Prostate gland (tissue), 2 donors: ENCODE measurements at places on chromosomes 3 and 15.

GRCh38 chr3:97673357-97673997, 91.1 kb upstream of the ARL6 start:
- no peak for DNase-seq

DNA sequence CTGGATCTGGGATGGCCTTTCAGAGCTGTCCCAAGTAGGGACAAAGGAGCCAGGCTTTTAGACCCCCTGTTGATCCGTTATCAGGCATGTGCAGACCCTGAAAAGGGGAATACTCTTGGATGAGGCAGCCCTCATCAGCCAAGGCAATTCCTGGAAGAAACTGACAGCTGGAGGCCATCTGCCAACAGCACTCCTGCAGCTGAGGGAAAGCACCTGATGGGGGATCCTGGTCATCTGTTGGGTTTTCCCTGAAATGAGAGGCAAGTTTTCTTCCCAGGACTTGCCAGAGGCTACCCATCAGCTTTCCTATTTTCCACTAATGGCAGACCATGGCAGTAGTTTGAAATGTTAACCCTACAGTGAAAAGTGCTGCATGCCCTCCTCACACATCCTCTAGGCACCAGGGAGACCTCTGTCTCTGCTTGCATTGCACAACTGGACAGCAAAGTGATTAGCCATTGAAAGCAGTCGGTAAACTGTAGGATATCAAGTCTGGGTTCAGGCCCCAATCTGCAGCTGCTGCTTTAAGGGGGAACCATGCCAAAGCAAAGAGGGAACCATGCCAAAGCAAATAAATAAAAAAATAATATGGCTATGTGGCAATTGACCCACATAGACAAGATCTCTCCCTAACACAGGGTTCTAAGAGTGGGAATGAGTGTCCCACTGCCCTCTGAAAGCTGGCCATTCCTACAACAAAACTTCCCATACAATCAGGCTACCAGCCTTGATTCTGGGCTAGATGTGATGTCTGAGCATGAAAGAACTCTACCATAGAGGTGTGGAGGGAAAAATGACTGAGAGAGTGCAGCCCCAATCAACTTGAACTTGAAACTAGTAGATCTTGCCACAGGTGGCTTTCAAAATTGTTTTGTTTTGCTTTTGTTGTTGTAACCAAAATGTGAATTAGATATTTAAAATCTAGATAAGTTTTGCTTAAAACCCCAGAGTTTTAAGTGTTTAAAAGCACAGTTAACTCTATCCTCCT, 232.0 kb upstream of the STT3B start:
- peak; percentile 33 for DNase-seq

DNA sequence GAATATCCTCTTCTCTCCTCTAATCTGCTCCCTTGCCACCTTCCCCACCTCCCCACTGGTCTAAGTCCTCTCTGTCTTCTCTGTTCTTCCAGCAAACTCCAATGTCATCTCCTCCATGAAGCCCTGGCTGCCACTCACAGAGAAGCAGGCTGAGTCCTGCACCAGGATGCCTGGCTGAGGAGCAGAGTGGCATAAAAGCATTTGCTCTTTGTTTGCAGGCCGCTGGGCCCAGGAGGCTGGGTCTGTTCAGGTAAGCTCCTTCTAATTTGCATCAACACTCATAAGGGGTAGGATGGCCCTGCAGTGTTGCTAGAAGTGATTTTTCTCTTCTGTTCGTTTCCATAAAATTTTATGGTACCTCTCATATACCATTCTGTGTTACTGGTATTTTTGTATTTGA, 43.2 kb upstream of the KLHL25 start:
- no peak for DNase-seq

DNA sequence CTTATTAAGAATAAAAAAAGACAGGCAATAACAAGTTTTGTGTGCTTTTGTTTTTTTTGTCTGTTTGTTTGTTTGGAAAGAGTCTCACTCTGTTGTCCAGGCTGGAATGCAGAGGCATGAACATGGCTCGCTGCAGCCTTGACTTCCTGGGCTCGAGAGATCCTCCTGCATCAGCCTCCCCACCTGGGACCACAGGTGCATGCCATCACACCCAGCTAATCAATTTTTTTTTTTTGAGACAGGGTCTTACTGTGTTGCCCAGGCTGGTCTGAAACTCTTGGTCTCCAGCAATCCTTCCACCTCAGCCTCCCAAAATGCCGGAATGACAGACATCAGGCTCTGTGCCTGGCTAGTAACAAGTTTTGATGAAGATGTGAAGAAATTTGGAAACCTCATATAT, 73.1 kb upstream of the GCNT3 start:
- DNase-seq: no peak

GRCh38 chr15:79903626-79904025, 6.8 kb upstream of the MTHFS start:
- no peak for DNase-seq

DNA sequence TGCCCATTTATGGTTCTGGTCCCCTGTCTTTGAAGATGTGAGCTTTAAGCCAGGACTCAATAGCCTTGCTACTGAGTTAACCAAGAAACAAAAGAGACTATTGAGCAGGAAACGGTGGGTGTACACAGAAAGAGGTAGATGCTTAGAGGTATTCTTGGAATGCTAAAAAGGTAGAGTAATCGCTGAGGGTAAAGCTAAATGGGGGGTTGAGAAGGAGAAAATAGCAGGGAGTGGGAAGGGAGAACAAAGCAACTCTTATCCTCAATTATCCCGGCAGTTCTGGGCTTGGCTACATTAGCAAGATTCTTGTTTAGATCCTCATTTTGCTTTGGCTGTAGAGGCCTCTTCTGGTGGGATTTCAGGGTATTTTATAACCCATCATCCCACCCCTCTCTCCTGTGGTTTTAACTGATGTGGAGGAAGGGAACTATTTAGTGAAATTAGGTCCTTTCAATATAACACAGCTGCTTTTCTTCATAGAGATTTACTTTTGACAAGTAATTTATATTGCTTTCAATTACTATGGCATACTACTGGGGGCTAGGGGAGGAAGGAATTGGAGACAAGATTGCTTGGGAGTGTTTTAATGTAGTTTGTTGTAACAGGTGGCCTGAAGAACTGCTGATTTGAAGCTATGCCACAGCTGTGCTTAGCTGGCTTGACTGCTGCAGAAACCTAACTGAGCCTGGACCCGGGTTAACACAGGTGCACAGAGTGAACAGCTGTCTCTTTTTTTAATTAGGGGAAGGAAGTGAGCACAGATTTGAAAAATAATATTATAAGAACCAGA, 234.3 kb upstream of the CCDC54 start:
- no peak for DNase-seq

DNA sequence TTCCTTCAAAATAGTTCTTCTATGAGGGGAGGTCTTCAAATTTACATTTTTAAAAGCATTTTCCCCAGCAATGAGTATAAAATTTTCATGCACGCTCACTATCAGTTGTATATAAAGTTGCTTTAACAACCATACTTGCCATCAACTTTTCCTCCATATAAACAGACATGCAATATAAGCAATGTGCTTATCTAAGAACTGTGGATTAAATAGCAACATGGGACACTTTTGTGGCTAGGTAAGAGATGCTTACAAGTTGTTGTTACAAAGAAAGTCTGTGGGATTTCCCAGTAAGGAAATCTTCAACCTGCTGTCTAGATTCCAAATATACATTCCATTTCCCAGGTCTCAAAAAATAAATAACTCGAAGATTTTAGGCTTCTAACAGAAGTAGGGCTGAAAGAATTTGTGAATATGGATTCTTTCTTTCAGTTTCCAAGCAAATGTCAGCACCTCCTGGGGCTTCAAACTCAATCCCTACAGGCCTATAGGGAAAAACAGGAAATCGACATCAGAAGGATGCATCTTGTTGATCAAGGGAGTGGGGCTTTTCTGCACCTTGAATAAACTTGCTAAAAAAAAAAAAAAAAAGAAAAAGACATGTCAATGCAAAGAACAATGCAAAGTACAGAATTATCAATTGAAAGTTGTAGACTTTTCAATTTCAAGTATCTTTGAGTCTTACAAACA, 16.1 kb downstream of the TNIK start:
- no peak for DNase-seq

GRCh38 chr3:113304856-113305540, 93.6 kb downstream of the BOC start:
- DNase-seq: no peak

- no peak for DNase-seq
Observed at GRCh38 chr3:8713901-8714759, 19.5 kb upstream of the CAV3 start.

- DNase-seq: peak; percentile 54
Observed at GRCh38 chr15:83210619-83211018, 3.0 kb upstream of the HDGFL3 start.
